ENCODE measurements at places on chromosomes 16 and 17.

DNA sequence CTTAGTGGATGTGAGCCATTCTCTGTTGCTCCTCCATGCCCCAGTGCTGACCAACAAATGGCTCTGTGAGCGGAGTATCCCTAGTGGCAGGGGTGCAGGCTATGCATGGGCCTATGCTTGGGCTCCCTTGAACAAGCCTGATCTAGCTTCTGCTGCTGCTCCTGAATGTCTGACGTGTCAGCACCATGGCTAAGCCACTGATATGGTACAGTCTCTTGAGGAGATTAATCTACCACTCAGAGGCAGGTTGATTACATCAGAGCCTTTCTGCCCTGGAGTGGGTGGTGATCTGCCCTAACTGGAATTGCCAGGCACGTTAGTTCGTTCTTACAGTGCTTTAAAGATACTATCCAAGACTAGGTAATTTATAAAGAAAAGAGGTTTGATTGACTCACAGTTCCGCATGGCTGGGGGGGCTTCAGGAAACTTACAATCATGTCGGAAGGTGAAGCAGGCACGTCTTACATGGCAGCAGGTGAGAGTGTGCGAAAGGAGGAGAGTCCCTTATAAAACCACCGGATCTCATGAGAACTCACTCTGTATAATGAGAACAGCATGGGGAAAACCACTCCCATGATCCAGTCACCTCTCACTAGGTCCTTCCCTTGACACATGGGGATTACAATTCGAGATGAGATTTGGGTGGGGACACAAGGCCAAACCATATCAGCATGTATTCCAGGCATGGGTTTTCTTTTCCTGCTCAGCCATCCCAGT is 41.5 kb upstream of the B4GALNT2 start:
- DNase-seq, result no peak

- no peak for DNase-seq
Measured at GRCh38 chr16:68873635-68874471, 30.5 kb downstream of the TANGO6 start.

DNA sequence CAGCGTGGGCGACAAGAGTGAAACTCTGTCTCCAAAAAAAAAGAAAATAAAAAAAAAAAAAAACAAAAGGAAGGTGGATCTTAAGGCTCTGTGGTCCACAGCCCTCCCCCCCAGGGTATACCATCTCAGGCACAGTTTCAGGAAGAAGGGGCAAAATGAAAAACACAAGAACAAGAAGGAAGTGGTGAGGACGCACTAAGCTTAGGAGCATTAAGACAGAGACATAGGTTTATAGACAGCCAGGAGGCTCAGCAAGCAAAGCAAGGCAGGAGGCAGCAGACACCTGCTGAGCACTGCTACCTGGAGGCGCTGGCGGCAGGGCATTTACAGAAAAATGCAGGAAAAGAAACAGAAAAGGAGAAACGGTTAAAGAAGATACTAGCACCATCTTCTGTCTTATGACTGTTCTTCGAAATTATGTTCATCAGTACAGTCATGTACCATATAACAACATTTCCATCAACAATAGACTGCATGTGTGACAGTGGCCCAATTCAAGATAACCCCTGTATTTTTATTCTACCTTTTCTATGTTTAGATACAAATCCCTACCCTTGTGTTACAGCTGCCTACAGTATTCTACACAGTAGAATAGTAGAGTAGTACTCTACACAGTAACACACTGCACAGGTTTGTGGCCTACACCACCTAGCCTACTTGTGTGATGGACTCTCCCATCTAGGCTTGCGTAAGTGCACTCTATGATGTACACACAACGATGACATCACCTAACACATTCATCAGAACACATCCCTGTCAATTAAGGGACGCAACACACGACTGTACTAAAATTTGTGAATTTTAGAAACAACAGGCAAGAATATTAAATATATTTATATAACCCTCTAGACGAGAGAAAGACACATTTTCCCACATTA is 62.5 kb downstream of the XPO6 start:
- DNase-seq, result no peak

- DNase-seq, result no peak
Measured at GRCh38 chr17:17983376-17983775, 10.7 kb downstream of the DRC3 start.

DNA sequence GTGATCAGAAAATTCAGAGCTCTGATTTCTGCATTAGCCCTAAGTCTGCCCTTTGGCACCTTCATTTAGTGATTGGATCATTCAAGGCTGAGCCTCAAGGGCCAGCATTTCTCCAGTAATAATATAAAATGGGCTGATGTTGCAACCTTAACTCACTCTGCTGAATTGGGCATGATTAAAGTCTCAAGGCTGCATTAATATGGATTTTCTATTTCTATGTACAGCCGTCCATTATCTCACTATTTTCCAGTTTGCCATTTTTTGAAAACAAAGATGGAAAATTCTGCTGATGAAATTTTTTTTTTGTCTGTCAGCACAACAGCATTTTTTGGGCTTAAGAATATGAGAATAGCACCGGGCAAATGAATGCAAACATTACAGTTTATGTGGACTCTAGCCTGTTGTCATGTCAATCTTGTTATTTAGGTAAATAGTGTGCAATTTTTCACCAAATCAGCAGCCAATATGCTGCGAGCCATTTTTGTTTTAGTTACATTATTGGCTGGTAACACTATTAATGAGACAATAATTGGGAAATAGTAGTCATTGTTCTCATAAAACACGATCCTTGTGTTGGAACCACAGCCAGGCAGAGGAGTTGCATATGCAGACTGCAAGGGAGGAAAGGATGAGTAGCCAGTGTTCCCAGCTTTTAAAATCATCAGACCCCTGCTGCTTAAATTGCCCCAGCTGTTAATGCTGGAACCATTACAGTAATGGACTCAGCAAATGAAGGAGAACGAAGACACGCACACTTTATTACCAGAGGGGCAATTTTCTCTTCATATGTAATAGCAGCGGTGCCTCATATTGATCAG is 10.5 kb downstream of the FTO start:
- no peak for DNase-seq

DNA sequence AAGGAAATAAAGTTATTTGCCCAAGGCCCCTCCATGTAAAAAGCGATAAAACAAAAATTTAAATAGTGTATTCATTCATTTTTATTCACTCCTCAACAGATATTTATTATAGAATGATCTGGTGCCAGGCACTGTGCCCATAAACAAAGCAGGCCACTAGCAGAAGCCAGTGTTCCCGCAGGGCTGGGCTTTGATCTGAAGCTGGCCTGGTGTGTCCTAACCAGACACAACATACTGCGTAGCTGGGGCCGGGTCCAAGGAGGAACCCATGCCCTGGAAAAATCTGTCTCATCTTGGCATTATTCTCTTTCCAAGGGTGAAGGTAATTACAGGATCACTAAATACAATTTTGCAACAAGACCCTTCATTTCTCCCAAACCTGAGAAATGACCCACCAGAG is 537.4 kb upstream of the CDH5 start:
- no peak for DNase-seq

DNA sequence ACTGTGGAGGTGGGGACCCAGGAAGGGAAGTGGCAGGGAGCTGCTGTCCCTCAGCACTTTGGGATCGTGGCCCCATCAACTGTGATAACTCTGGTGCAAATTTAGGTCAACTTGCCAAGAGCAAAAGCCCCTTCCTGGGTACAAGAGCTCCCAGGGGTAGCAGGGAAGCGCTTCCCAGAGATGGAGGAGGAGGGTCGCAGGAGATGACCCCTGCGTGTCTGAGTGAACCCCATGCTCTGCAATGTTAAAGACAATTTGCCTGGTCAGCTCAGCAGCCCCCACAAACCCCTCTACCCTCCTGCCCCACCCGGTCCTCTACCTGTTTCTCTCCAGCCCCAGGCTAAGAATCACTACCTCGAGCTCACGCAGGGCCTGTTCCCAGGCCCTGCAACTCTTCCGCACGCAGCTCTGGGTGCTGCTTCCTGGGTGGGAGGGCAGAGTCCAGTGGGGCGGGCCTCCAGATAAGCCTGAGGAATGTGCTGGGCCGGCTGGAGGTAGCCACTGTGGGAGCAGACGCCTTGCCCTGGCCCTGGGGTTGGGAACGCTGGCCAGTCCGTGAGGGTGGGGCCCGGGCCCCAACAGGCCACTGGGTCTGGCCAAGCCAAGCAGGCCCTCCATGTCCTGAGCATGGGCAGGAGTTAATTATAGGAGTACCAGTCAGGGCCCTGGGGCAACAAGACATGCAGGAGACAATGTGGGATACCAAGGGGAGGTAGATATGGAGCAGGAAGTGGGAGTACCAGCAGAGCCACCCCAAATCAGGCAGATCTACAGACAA is 6.1 kb downstream of the DOK4 start:
- DNase-seq, result no peak

GRCh38 chr16:13032911-13033310 is 131.5 kb downstream of the SHISA9 start:
- no peak for DNase-seq

DNA sequence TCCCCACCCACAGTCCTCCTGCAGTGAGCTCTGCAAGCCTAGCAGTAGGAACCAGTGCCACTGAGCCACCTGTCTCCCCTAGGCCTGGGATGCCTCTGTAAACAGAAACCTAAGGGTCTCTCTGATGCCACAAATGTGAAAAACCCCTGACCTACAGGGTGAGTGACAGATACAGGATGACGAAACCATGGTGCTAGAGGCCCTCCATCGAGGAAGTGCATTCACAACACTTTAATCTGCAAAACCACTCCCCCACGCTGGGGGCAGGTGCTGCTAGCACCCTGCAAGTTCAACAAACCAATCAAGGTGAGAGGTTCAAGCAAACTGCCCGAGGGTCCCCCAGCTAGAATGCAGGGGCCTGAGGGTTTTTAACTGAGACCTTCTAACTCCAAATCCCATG is 59.5 kb downstream of the CDYL2 start:
- no peak for DNase-seq

- DNase-seq, result no peak
Measured at GRCh38 chr17:33091271-33091670, 99.6 kb downstream of the SPACA3 start.

- DNase-seq, result no peak
Measured at GRCh38 chr16:57301126-57301817, 16.8 kb upstream of the PLLP start.

- no peak for DNase-seq
Measured at GRCh38 chr16:89536371-89536770, 24.1 kb upstream of the RPL13 start.

GRCh38 chr17:81301195-81302144 is 6.4 kb upstream of the SLC38A10 start:
- no peak for DNase-seq

GRCh38 chr17:38603786-38604478 is 1.8 kb downstream of the SRCIN1 start:
- no peak for DNase-seq

GRCh38 chr17:73877962-73878361 is 233.7 kb upstream of the SDK2 start:
- no peak for DNase-seq

GRCh38 chr17:6455321-6455705 is 11.1 kb downstream of the PIMREG start:
- peak; percentile 76 for DNase-seq

DNA sequence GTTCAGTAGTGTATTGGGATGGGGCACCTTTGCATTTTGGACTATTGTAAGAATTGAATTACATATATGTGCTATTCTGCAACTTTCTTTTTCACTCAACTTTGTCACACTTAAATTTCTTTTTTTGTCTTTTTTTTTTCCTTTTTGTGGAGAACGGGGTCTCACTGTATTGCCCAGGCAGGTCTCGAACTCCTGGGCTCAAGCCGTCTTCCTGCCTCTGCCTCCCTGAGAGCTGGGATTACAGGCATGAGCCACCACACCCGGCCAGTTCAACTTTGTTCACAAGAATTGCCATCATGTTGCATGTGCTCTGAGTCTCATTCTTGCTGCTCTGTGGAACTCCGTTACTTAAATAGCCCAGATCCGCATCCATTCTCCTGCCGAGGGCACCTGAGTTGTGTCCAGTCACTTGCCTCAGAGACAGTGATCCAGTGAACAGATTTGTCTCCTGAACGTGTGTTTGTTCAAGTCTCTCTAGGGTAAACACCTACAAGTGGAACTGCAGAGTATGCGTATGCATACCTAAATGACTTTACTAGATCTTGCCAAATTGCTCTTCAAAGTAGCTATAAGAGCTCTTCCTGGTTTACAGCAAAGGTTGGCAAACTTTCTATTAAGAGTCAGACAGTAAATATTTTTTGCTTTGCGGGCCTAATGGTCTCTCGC is 3.4 kb upstream of the SLC38A10 start:
- no peak for DNase-seq

DNA sequence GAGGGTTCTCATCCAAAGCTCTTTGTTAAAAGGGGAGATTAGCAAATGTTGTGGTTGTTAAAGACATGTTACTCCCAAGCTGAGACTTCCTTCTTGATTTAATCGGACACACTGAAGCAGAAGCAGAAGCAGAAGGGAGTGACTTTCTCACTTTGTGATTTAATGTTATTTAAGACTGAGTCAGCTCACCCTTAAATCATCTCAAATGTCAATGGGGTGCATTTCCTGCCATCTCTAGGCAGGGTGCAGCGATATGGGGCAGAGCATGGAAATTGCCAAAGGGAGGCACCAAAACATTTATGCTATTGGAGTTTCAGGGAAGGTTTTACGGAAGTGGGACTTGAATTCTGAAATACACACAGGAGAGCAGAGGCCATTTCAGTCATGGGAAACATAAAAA is 283.6 kb downstream of the ABCC12 start:
- DNase-seq, result no peak

DNA sequence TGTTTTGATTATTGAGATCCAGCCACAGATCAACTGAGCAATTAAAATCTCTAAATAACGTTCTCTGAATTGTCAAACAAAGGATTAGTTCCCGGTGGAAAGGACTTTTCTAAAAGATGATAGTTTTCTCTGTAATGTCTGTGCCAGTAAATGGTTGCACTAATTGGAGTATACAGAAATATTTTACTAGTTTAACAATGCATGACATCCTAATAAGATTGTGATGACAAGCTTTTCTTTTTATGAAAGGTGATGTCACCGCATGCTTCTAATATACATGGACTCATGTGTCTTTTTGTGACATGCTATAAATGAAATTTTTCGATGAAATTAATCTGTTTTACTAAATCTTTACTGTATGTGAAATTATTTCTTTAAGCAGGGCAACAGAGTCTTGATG is 211.1 kb downstream of the IRX3 start:
- DNase-seq, result no peak

- no peak for DNase-seq
Measured at GRCh38 chr17:5861854-5862253, 208.3 kb upstream of the WSCD1 start.

GRCh38 chr16:12769525-12769924 is 34.2 kb downstream of the CPPED1 start:
- DNase-seq, result no peak

DNA sequence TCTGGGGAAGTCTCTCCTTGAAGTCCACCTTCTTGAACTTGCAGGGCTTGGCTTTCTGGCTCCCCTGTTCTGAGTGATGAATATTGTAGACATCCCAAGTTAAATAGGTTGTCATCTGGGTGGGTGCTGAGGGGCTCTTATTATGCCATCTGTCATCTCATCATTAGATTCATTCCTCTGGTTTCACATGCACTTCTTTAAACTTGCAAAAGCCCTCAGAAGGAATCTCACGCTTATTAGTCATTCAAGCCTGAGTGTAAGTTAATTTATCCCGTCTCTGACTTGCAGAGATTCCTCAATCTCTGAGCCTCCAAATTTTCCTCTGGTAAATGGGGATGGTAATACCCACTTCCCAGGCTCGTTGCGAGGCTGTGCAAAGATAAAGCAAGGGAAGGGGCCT is 5.7 kb downstream of the MGAT5B start:
- no peak for DNase-seq
